ENCODE measurements at places on chromosomes 7 and 10.

GRCh38 chr7:82142263-82142864 is 301.2 kb downstream of the CACNA2D1 start:
- no peak for DNase-seq

DNA sequence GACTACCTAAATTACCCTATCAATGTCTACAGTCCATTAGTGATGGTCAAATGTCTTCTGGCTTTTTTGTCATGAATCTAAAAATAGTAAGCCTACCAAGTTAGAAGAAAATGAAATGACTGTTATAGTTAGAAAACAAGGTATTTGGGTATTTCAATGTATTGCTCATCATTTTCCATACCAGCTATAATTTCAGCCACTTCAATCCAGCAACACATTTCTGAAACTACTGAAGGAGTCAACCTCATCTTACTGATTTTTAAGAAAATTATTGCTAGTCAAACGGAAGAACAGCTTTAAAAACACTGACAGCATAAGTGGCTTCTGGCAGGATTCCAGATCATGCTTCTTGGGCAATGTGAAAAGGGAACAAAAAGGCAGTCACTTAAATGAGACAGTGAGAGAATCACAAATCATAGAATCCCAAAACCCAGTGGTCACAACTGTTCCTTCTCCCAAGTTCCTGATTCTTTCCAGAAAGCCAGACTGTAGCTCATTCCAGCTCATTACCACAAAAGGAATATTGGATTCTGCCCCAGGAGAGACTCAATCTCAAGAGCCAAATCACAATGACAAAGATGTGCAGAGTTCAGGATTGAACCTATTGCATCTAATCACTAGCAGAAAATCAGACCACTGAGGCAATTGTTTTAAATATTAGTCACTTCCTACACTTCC is 61.2 kb upstream of the LRRN3 start:
- DNase-seq = peak; percentile 49

GRCh38 chr7:43576241-43576640 is 6.7 kb upstream of the STK17A start:
- no peak for DNase-seq

DNA sequence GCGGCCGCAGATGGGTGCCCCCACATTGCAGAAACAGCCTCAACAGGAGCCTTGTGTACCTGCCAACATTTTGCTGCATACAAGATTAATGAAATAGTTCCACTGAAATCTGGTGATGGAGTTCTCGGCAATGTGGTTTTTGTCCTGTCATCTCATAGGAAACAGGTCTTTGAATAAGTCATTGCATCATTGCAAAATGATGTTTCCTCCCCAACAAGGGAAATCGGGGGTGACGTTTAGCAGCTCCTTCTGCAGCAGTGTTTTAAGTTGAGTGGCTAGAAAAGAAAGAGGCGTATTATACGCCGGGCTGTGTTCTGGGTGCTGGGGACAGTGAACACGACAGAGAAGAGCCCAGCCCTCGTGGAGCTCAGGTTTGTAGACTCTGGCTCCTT is 177.0 kb downstream of the PRKAG2 start:
- no peak for DNase-seq

DNA sequence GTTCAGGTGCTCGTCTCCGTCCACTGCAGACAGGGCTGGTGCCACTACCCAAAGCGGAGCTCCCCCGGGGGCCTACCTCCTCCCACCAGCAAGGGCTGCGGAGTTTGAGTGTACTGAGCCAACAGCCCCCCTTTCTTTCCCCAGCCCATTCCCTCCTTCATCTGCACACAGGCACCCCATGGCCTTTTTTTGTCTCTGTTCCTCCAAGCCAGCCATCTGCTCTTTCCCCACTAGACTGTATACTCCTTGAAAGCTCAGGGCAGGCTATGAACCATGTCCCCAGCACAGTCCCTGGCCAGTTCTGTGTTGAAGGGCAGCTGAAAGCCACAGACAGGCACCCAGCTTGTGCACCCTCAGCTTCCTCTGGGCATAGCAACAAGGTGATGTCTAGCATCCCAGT is 99.4 kb downstream of the ZMIZ1 start:
- no peak for DNase-seq

DNA sequence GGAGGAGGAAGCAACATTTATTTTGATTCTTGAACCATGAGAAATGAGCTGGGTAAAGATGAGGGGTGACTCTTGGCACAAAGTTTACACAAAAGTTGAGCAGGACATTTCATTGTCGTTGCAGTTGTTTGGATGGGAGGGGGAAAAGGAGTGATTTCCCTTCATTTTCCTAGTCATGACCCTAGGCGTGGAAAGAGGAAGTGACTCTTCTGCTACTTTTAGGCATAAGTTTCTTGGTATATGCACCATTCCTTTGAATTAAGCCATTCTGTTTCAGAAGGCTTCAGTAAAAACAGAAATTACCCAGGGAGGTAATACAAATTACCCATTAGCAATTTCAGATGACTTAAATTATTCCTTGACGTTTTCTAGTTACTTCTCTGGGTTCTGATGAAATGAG is 113.9 kb upstream of the FAM171A1 start:
- no peak for DNase-seq

GRCh38 chr7:4882169-4883032 is 1.1 kb downstream of the RADIL start:
- no peak for DNase-seq

GRCh38 chr7:78852951-78853350 is 600.5 kb downstream of the MAGI2 start:
- no peak for DNase-seq

DNA sequence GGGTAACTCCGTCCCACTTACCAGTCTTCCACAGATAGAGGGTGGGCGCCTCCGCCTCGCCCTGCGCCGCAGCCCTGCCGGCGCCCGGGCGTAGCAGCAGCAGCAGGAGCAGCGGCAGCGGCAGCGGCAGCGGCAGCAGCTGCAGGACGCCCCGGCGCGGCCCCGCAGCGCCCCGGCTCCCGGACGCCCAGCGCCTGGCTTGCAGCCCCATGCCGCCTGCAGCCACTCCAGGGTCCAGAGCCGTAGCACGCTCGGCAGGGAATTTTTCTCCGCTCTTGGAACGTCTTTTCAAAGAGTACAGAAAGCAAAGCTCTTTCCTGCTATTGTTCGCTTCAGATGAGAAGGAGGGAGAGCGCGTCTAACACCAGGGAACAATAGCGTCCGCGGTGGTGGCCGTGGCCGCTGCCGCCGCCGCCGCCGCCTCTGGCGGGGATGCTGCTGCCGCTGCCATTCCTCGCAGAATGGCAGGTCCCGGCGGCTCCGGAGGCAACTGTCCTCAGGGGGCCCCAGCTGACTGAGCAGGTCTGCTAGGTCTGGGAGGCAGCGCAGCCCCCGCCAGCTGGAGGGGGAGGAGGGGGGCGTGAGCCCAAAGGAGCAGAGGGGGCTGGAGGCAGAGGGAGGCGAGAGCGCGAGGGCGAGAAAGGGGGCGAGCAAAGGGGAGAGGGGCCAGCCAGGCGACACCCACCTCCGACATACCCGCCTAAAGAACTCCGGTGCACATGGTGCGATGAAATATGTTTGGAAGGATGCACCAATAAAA is at the start of gene THSD7A:
Gene THSD7A, minus strand, starts transcription at position 463 of the 760 bp plus-strand sequence. Its CDS starts 252 bp downstream, at position 211.
- no peak for DNase-seq

DNA sequence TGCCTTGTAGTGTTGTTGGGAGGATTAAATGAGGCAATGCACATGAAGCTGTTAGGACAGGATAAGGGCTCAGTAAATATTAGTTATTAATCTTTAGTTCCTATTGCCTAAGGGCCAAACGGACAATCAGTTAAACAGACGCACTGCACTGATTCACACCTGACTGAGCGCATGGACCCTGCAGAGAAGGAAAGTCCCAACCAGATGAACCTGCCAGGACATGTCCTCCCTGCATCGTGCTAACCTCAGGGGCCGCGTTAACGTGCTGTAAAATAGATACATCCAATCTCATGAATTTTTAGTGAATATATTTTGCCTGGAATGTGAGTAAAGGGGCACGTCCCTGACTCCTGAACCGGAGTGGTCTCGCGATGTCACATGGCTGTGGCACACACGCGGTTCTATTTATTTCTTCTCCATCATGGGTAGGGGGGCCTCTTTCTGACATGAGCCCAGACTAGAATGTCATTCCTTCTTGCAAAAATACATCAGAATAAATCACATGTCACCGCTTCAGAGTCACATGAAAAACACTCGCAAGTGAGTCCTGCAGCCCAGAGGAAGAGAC is 12.3 kb downstream of the ADARB2 start:
- no peak for DNase-seq

DNA sequence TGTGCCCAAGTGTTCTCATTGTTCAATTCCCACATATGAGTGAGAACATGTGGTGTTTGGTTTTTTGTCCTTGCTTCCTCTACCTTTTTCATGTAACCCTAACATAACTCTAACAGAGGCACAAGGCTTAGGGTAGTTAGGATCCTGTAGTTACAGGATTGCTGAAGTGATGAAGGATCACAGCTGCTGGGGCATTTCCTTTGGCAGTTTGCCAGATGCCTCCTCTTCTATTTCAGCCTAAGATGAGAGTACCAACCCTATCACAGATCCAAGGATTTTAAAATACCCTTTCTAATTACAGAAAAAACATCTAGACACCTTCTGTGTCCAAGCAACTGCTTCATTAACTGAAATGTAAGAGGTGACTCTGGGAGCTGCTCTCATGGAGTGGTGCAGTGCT is 141.7 kb upstream of the COL1A2 start:
- no peak for DNase-seq

- no peak for DNase-seq
Observed at GRCh38 chr7:25558605-25559004, 330.3 kb upstream of the NPVF start.

- DNase-seq = no peak
Observed at GRCh38 chr7:45389073-45389872, 184.9 kb upstream of the ADCY1 start.

DNA sequence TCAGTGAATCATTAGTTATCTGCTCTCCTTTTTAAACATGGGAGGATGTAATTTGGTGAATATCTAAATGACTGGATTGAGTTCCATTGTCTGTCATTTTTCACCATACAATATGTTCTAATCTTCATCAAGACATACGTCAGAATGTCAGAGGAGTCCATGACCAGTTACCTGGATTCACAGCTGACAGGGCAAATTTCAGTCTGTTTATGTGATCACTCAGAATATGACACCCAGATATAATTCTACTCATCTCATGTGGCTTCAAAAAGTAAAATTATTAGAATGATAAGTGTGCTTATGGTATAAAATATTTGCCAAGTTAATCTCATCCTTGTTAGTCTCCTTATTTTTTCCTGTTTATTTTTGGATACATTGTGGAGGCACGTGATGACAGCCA is 150.2 kb downstream of the CDC14C start:
- DNase-seq = no peak

GRCh38 chr7:1464694-1465093 is 5.4 kb upstream of the MICALL2 start:
- DNase-seq = no peak

GRCh38 chr10:61994405-61995219 is 93.1 kb downstream of the ARID5B start:
- DNase-seq = no peak

- peak; percentile 61 for DNase-seq
Observed at GRCh38 chr7:44633254-44634186, 27.1 kb downstream of the OGDH start.

DNA sequence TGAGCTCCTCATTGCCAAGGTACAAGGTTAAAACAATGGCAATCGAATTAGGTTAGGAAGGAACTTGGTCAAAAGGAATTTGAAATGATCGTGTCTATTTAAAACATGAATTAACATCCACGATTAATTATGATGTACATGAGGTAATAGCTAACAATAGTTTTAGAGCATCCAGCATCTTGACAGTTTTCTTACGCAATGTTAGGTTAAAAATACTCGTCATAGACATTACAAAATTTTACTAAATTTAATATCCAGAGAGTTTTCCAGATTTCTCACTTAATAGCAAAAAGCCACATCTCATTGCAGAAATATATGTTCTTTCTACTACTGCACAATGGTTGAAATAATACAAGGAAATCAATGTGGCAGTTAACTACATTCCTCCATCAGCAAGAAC is 22.6 kb downstream of the CUBN start:
- DNase-seq = no peak

GRCh38 chr10:118358327-118358726 is 16.2 kb upstream of the FAM204A start:
- DNase-seq = no peak

DNA sequence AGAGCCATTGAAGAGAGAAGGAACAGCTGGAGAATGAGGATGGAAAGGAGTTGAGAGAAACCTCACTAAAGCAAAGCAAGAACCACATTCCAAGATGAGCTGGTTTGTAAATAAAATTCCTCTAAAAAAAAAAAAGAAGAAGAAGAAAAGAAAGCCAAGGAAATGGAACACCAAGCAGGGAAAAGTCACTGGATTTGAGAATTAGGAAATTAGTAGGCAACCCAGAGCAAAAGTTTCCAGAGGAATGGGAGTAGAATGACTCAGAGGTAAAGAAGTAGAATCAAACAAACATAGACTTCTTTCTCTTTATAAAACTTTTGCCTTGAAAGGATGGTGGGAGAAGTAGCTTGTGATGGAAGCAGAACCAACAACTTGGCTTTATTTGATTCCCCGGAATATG is 3.9 kb downstream of the CH25H start:
- no peak for DNase-seq

DNA sequence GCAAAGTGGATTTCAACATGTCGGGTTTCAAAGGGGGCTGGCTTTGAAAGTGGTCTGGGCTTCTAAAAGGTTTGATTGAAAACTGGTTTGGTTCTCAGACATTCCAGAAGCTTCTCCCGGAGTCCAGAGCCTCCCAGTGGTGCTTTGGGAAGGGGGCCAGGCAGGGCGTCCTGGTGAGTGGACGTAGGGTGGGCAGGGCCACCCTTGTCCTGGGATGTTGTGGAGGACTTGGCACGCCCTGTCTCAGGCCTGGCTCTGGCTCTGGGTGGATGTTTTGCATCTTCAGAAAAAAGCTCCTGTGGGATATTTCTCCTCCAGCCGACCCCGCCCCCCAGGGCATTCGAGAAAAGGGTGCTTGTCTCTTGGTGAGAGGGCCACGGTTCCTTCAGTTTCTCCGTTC is 31.2 kb downstream of the GRIFIN start:
- no peak for DNase-seq

- no peak for DNase-seq
Observed at GRCh38 chr7:132956556-132956955, 125.3 kb downstream of the CHCHD3 start.

GRCh38 chr10:72954596-72955554 is at the start of gene PLA2G12B:
TSS of gene PLA2G12B (minus strand) at chr10:72954806. CDS start at chr10:72954685, 121 bp downstream.
- no peak for DNase-seq

DNA sequence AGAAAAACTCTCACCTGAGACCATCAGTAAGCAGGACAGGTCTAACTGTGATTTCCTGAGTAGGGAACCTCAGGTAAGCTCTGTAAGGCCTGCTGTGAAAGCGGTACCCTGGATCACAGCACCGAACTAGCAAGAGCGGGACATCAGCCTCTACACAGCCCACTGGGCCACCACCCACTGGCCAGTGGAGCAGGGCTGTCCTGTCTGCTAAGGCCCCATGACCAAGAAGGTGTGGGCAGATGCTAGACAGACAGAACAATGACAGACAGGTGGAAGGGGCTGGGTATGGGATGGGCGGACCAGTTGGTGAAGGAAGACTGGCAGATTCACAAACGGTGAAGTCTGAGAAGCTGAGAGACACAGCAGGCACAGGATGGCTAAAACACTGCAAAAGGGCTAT is 79.4 kb upstream of the DDC start:
- no peak for DNase-seq
